Activated naive CD8-positive, alpha-beta T cell treated with anti-CD3 and anti-CD28 coated beads, Interleukin-2, amount 50 U/mL, for 24 hours (primary cell): ENCODE measurements at places on chromosomes 7 and 10.

DNA sequence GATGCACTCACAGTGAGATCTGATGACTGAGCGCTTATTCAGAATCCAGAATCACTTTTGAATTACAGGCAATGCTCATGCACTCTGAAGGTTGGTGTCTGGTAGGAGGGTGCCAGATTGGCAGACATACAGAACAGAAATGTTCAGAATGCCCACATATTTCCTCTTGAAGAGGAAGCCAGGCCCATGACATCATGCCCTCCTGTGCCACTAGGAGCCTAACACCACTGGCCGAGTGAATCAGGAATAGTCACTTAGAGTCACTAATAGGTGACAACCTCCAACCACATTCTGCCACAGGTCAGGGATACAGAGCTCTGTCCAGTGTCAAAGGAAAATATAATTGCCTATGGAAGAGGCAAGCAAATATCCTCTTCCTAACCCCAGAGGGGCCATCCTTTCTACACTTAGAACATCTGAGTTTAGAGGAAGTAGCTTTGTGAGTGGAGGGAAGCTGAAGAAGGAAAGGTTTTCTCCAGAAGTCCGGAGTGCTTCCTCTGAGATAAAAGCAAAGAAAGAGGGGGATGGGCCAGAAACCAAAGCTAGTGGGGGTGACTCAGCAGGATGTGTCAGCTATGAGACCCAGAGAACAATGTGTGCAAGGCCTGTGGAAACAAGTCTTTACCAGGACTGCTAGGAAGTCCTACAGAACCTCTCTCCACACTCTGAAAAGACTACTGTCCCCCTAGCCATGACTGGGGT is 838.8 kb downstream of the GRID1 start:
- no peak for DNase-seq

GRCh38 chr10:7297094-7297493 is 113.7 kb downstream of the SFMBT2 start:
- DNase-seq = no peak

DNA sequence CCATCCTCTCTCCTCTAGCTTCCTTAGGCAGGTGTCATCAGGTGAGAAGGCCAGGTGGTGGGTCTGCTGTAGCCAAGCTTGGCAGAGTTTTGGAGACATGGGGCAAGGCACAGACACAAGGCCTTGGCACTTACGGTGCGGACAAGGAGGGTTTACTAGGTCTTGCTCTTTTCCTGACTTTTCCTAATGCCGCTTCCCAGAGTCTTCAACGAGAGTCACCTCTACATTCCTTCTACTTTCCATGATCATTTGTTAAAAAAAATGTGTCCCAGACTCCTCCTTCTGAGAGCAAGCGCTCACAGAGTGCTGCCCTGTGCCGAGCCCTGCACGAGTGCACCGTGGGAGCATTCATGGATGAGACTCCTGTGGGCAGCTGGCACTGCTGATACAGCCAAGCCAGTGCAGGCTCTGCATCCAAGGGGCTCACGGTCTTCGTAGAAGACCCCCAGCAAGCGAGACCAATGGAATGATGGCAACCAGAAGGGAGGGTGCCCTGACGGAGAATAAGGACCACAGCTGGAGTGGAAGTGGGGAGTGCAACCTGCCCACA is 243.0 kb upstream of the MKI67 start:
- no peak for DNase-seq

DNA sequence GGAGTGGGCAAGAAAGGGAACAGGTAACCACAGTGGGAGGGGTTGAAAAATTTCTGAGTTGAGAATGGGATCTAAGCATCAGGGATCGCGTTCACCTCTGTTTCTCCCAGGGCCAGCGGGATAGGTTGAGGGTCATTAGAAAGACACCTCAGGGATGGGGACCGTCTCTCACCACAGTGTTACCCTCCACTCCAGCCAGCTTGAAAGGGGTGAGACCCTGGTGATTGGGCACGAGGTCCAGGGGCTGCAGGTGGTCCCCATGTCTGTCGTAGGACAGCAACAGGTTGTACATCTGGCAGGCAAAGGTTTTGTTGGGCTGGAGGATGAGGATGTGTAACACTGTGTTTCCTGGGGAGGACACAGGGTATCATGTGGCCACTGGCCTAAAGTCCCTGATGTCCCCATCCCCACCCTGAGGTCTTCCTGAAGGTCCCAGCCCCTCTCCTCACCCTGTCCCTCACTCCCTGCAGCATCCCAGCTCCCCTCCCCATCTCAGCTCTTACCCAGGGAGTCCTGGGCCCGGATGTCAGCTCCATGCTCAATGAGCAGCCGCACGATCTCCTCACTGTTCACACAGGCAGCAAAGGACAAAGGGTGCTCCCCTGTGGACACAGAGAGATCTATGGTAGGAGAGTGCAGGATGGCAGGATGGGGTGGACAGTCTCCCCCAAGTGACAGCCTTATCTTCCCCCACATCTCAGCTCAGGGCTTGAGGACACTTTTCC is 9.1 kb downstream of the TRPV6 start:
- DNase-seq = no peak

GRCh38 chr10:109624939-109625338 is 298.4 kb downstream of the XPNPEP1 start:
- DNase-seq = no peak

DNA sequence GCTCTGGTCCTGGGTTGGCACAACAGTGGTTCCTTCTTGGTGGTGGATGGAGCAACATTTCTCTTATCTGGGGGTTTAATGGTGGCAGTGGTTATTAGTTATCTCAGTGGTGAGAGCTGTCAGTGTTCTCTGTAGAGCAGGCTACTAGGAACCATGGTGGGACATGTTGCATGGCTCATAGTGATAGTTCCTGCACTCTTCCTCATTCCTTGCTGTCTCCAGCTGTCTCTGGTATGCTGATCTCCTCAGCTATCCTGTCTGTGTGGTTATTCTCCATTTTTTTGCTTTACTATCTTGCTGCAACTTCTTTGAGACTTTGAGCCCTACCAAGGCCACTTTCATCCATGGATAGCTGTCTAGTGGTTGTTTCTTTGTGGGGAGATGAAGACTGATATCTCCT is 44.0 kb downstream of the CCDC7 start:
- no peak for DNase-seq

DNA sequence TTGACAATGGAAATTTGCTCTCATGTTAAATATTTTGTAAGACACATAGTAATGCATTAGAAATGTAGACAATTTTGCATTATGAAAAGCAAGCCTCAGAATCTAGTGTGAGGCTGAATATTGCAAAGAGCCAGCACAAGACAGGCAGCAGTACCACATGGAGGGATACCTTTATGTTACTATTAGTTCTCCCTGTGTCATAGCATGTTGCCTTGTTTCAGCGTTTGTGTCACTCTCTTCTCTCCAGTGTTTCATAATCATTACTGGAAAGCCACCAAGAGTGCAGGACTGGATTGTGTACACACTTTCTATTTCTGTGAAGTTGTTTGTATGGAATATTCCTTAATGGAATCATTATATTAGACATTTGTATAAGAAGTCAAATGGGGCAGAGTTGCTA is 8.5 kb downstream of the AHR start:
- DNase-seq = no peak

- no peak for DNase-seq
Observed at GRCh38 chr10:48526846-48527505, 77.9 kb downstream of the ARHGAP22 start.

DNA sequence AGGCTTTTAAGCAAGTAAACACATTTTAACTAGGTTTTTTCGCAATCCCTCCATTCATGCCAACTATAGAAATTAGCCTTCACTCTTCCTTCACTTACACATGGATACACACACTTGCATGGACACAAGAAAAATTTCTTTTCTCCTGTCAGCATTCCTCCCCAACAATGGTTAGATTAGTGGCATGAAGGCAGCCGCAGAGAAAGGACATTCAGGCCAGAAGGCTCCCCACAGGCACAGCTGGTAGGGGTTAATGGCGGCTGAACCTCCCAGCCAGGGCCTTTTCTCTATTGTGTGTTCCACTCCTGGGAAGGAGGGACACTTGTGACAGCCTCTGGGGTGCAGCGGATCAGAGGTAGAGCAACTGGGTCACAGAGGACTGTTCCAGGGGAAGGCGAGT is 255.0 kb upstream of the SP8 start:
- DNase-seq = no peak

DNA sequence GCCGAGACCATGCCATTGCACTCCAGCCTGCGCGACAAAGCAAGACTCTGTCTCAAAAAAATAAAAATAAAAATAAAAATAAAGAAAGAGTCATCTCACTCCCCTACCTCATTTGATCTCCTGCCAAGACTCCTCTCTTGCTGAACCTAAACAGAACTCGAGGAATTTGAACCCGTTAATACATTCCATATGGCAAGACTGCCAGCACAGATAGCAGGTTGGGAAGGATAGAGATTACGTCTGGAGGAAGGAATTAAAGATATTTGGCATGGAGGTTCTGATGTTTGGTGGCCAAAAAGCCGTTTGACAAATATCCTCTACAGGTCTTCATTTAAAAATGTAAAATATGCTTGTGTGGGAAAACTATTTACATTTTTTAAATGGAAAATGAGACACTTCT is 549.6 kb downstream of the HTR7 start:
- DNase-seq = no peak

- DNase-seq = no peak
Observed at GRCh38 chr10:59012839-59013238, 163.6 kb upstream of the PHYHIPL start.

- no peak for DNase-seq
Observed at GRCh38 chr7:87287738-87288341, 57.6 kb upstream of the CROT start.

DNA sequence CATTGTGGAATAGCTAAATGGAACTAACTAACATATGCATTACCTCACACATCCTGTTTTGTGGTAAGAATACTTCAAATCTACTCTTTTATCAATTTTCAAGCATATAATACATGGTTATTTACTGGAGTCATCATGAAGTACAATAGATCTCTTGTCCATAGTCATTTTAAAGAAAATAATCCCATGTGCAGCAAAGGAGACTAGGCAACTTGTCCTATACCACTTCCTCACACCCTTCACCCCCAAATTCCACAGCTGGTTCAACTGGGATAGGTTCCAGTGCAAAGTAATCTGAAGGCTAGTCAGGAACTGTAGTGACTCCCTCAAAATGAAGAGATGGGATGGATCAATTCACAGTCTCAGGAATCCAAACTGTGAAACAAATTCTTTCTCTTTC is 176.1 kb downstream of the SGMS1 start:
- DNase-seq = no peak

DNA sequence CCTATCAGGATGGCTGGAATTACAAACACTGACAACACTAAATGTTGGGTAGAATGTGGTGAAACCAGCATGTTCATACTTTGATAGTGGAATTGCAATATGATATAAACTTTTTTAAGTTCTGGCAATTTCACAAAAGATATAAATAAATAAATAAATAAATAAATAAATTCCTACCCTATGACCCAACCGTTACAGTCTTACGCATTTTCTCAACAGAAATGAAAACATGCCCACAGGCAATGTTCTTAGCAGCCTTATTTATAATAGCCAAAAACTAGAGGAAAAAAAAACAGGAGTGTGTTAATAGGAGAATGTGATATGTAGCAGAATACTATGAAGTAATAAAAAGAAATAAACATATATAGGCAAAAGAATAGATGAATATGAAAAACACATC is 318.9 kb downstream of the IPMK start:
- no peak for DNase-seq

GRCh38 chr10:96548589-96548988 is 34.9 kb upstream of the TLL2 start:
- no peak for DNase-seq

- no peak for DNase-seq
Observed at GRCh38 chr7:123608991-123609882, 7.6 kb downstream of the ASB15 start.
